ENCODE measurements at places on chromosomes 3 and 15. TPM values are rescaled to one million over a fixed set of nuclear protein-coding genes. Genes with fewer than 3 reads are reported as not detected.

Gene CCDC51
- total RNA-seq = 30.7 TPM

Gene TRPM1
- not detected for total RNA-seq

Gene COL6A5
- not detected for total RNA-seq

Gene XYLB
- 6.9 TPM for total RNA-seq

Gene ZNF860
- total RNA-seq = 0.13 TPM

Gene IQCH
- total RNA-seq = 2.0 TPM

Gene RGMA
- not detected for total RNA-seq

Gene ZNF445
- 14.1 TPM for total RNA-seq

Gene CCDC39
- total RNA-seq = not detected

Gene MUC20
- total RNA-seq = 1.0 TPM

Data from activated CD8-positive, alpha-beta memory T cell treated with anti-CD3 and anti-CD28 coated beads for 36 hours (primary cell).